Esophagus muscularis mucosa (tissue), 4 donors: ENCODE measurements at places on chromosomes 11 and 22.

GRCh38 chr11:119091178-119091577 is 6.5 kb downstream of the HMBS start:
- peaks cover 24% of the 10 kb centered on the region for H3K36me3 ChIP-seq
- peaks cover 30% of the 10 kb centered on the region for H3K4me1 ChIP-seq
- H3K27me3 ChIP-seq = no peaks in the 10 kb centered on the region
- no peak overlapping the region for H3K4me3 ChIP-seq

GRCh38 chr22:26445577-26446275 is 16.7 kb downstream of the ASPHD2 start:
- no peaks in the 10 kb centered on the region for H3K27me3 ChIP-seq
- H3K36me3 ChIP-seq = peaks cover 8% of the 10 kb centered on the region
- DNase-seq = no peak
- peaks cover 17% of the 10 kb centered on the region for H3K4me1 ChIP-seq
- no peak overlapping the region for H3K4me3 ChIP-seq

DNA sequence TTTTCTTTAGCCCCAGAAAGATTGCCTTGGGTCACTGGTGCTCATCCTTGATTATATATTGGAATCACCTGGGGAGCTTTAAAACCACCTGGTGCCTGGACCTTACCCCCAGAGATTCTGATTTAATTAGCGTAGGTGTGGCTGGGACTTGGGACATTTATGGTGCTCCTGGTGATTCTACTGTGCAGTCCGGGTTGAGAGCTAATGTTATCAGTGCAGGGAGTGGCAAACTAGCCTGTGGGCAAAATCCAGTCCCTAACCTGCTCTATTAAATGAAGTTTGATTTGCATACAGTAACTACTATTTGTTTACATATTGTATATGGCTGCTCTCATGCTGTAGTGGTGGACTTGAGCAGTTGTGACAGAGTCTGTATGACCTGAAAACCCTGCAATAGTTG is 134.0 kb upstream of the SORL1-AS1 start:
- peaks cover 6% of the 10 kb centered on the region for H3K4me1 ChIP-seq
- no peaks in the 10 kb centered on the region for H3K27me3 ChIP-seq
- no peak overlapping the region for H3K27ac ChIP-seq

GRCh38 chr11:43992183-43992582 is 49.7 kb downstream of the C11orf96 start:
- H3K36me3 ChIP-seq = no peaks in the 10 kb centered on the region
- no peak overlapping the region for H3K4me3 ChIP-seq

GRCh38 chr11:131615611-131616010 is 245.2 kb downstream of the NTM start:
- H3K27ac ChIP-seq = no peak overlapping the region
- H3K36me3 ChIP-seq = no peaks in the 10 kb centered on the region
- no peak overlapping the region for H3K4me3 ChIP-seq
- DNase-seq = no peak
- no peaks in the 10 kb centered on the region for H3K4me1 ChIP-seq
- no peaks in the 10 kb centered on the region for H3K27me3 ChIP-seq

- peaks cover 45% of the 10 kb centered on the region for H3K4me1 ChIP-seq
- DNase-seq = no peak
- H3K4me3 ChIP-seq = no peak overlapping the region
- H3K27me3 ChIP-seq = no peaks in the 10 kb centered on the region
- H3K27ac ChIP-seq = peak overlapping the region; percentile 72
- no peaks in the 10 kb centered on the region for H3K36me3 ChIP-seq
Observed at GRCh38 chr22:24284747-24285203, 14.1 kb downstream of the SPECC1L start.

DNA sequence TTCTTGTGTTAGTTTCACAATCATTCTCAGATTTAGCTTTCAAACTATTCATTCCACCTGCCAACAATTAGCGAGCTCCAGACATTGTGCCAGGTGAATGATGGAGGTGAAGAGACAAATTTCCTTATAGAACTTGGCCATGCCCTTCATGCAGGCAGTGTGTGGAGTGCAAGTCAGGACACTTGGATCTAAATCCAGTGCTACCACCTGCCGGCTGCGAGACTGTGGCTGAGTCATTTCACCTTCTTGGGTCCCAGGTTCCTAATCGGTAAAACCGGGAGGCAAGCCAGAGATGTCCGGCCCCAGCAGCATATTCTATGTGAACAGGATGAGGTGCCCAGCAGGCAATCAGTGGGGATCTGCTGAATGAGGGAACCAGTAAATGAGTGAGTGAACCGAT is 18.6 kb upstream of the EHF start:
- no peak overlapping the region for H3K27ac ChIP-seq
- H3K36me3 ChIP-seq = no peaks in the 10 kb centered on the region
- H3K4me1 ChIP-seq = no peaks in the 10 kb centered on the region
- H3K27me3 ChIP-seq = no peaks in the 10 kb centered on the region
- no peak for DNase-seq

DNA sequence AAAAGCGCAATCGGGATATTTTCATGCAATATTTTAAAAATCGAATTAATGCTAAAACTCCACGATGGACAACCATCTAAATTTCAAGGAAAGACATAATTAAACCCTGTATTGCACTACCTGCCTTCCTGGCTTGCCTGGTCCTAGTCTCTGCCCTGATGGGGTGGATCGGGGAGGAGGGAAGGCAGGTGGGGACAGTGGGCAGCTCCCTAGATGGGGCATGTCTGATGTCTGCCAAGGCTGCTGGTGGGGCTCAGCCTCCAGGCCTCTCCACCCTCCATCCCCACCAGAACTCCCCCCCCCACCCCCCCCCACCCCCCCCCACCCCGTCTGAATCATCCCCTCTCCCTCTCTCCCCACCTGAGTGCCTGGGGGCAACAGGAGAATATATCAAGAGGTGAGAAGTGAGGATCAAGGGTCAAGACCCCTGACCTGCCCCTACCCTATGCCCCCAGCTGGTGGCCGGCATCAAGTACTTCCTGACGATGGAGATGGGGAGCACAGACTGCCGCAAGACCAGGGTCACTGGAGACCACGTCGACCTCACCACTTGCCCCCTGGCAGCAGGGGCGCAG is 650 bp downstream of the CST6 start:
- no peak overlapping the region for H3K27ac ChIP-seq
- peak overlapping the region; percentile 31 for H3K4me3 ChIP-seq
- peaks cover 21% of the 10 kb centered on the region for H3K27me3 ChIP-seq

- no peak overlapping the region for H3K4me3 ChIP-seq
- H3K27me3 ChIP-seq = no peaks in the 10 kb centered on the region
- no peak for DNase-seq
- peaks cover 20% of the 10 kb centered on the region for H3K4me1 ChIP-seq
- H3K27ac ChIP-seq = no peak overlapping the region
- no peaks in the 10 kb centered on the region for H3K36me3 ChIP-seq
Observed at GRCh38 chr11:69472541-69473275, 8.8 kb upstream of the LINC01488 start.

DNA sequence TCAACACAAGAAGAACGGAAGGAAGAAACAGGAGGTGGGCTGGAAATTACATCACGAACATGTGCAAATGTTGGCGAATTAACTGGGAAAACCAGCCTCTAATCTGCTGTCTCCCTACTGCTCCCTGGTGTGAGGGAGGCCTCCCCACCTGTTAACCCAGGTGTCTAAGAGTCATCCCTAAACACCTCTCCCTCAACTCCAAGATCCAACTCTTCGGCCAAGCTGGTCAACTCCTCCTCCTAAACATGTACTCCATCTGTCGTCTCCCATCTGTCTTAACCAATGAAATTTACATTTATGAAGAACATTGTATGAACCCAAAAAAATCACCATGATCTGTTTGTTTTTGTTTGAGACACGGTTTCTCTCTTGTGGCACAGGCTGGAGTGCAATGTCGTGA is 154.2 kb downstream of the LARGE1 start:
- H3K36me3 ChIP-seq = no peaks in the 10 kb centered on the region
- DNase-seq = no peak
- H3K4me1 ChIP-seq = no peaks in the 10 kb centered on the region
- no peak overlapping the region for H3K27ac ChIP-seq
- H3K27me3 ChIP-seq = no peaks in the 10 kb centered on the region

- DNase-seq = no peak
- H3K36me3 ChIP-seq = no peaks in the 10 kb centered on the region
- no peaks in the 10 kb centered on the region for H3K27me3 ChIP-seq
- no peak overlapping the region for H3K27ac ChIP-seq
Observed at GRCh38 chr11:13229136-13229535, 48.5 kb upstream of the BMAL1 start.

DNA sequence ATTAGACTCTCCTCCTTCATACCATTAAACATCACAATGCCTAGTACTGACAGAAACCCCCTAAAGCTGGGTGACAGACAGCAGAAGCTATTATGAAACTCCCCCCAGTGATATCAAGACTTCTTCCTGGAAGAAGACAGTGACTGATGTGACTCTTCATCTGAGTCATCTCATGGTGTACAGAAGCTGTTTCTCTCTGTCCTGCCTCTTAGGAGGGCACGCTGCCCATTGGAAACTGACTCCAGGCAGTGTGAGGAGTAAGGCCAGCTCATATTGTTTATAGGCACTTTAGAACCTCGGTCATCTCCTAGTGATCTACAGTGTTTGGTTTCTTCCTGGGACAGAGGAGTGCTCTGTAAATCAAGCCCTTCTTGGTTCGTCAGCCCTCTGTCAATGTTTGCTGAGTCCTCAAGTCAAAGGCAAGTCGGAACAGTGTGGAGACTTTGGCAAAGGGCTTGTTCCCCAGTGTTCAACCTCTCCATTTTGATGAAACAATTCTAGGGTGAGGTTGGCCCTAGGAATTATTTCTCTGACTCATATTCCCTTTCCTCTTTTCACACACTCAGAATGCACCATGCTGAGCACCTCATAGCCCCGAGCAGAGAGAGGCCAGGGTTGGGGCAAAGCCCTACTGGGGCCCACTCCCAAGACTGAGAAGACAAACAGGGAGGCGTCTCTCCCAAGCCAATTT is 172.5 kb upstream of the TMEM45B start:
- H3K4me3 ChIP-seq = no peak overlapping the region
- no peak for DNase-seq
- no peaks in the 10 kb centered on the region for H3K4me1 ChIP-seq
- no peak overlapping the region for H3K27ac ChIP-seq
- H3K36me3 ChIP-seq = no peaks in the 10 kb centered on the region

DNA sequence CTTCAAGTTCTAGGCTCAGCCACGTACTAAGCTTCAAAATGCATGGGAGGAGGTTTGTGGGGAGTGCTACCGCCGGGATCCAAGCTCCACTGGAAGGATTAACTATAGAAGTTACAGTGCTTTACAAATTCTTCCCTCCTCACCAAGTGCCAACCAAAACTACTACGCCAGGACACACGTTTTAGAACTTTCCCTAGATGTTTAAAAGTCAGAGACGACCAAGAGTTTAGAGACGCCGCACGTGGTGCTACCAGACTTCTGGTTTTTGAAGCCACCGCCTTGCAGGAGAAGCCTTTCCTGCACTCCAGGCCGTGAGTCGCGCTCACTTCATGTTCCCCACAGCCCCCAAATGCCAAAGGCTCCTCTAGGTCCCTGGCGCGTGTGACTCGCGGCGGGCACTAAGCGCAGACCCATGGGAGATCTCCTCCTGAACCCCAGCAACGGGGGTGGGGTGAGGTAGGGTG is 734 bp downstream of the SNU13 start:
- peak overlapping the region; percentile 78 for H3K4me3 ChIP-seq
- H3K27me3 ChIP-seq = no peaks in the 10 kb centered on the region
- peak overlapping the region; percentile 96 for H3K27ac ChIP-seq
- no peaks in the 10 kb centered on the region for H3K36me3 ChIP-seq

- no peak for DNase-seq
- H3K36me3 ChIP-seq = no peaks in the 10 kb centered on the region
- H3K27ac ChIP-seq = no peak overlapping the region
- H3K4me1 ChIP-seq = no peaks in the 10 kb centered on the region
- no peaks in the 10 kb centered on the region for H3K27me3 ChIP-seq
- no peak overlapping the region for H3K4me3 ChIP-seq
Observed at GRCh38 chr11:60718524-60719316, 5.8 kb upstream of the MS4A18 start.

GRCh38 chr11:129237456-129237855 is 45.3 kb upstream of the ARHGAP32 start:
- DNase-seq = no peak
- H3K4me1 ChIP-seq = no peaks in the 10 kb centered on the region
- no peak overlapping the region for H3K4me3 ChIP-seq
- H3K27me3 ChIP-seq = no peaks in the 10 kb centered on the region
- H3K36me3 ChIP-seq = no peaks in the 10 kb centered on the region

DNA sequence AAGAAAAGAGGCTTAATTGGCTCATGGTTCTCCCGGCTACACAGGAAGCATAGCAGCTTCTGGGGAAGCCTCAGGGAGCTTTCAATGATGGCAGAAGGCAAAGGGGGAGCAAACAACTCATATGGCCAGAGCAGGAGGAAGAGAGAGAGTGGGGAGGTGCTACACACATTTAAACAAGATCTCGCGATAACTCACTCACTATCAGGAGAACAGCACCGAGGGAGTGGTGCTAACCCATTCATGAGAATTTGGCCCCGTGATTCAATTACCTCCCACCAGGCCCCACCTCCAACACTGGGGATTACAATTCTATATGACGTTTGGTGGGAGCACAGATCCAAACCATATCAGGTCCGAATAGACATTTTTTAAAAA is 41.7 kb upstream of the APLNR start:
- H3K27me3 ChIP-seq = no peaks in the 10 kb centered on the region
- no peak for DNase-seq
- peaks cover 24% of the 10 kb centered on the region for H3K4me1 ChIP-seq
- H3K4me3 ChIP-seq = no peak overlapping the region
- no peaks in the 10 kb centered on the region for H3K36me3 ChIP-seq

DNA sequence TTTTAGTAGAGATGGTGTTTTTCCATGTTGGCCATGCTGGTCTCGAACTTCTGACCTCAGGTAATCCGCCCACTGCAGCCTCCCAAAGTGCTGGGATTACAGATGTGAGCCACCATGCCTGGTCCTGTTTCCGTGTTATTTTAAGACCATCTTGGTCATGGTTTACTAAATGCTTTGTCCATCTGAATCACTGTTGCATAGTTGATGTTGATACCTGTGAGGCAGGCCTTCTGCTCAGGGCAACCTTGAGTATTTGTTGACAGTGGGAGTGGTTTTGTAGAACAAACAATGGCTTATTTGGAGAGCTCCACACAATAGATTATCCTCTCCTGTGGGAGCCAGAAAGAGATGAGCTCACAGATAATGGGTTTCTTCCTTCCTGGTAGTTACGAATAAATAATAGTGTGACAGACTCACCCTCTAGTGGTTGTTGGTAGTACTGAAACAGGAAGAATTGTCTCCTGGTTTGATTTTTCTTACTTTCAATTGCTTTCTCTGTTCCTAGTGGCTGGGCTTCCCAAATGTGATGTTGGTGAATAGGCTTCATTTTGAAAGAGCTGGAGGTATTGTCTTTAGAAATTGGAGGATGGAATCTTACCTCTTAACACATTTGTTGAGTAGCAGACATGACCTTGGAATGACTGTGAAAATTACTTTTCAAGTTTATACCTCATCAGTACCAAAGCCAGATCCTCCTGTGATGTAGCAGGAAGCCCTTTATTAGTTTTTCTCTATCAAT is 39.0 kb downstream of the CTNND1 start:
- H3K36me3 ChIP-seq = peaks cover 71% of the 10 kb centered on the region
- DNase-seq = no peak
- no peaks in the 10 kb centered on the region for H3K27me3 ChIP-seq
- peaks cover 50% of the 10 kb centered on the region for H3K4me1 ChIP-seq
- H3K4me3 ChIP-seq = no peak overlapping the region
- peak overlapping the region; percentile 78 for H3K27ac ChIP-seq

- peak overlapping the region; percentile 95 for H3K4me3 ChIP-seq
- H3K27ac ChIP-seq = peak overlapping the region; percentile 83
- no peaks in the 10 kb centered on the region for H3K27me3 ChIP-seq
Observed at GRCh38 chr11:112087212-112087611, 539 bp downstream of the SDHD start.

- DNase-seq = no peak
- no peaks in the 10 kb centered on the region for H3K27me3 ChIP-seq
- no peak overlapping the region for H3K27ac ChIP-seq
Observed at GRCh38 chr11:101870510-101870909, 44.3 kb upstream of the CEP126 start.
